ENCODE measurements at places on chromosomes 6 and 20. TPM values are rescaled to one million over a fixed set of nuclear protein-coding genes. Genes with fewer than 3 reads are reported as not detected.

The MMP24 gene
- 0.99 TPM for total RNA-seq

The CCDC170 gene
- total RNA-seq = 3.2 TPM

The PRDM13 gene
- not detected for total RNA-seq

The PKIB gene
- total RNA-seq = 44.7 TPM

The TSBP1 gene
- not detected for total RNA-seq

The MLIP gene
- total RNA-seq = 1.0 TPM

The BANF2 gene
- not detected for total RNA-seq

The OXT gene
- not detected for total RNA-seq

The F13A1 gene
- 0.25 TPM for total RNA-seq

The L3MBTL3 gene
- total RNA-seq = 43.4 TPM

The TTK gene
- total RNA-seq = 13.5 TPM

The BMP2 gene
- 9.2 TPM for total RNA-seq
